Stimulated activated CD8-positive, alpha-beta memory T cell treated with anti-CD3 and anti-CD28 coated beads, Interleukin-15, amount 100 ng/mL, for 1 hour (primary cell): ENCODE measurements at places on chromosomes 1 and 21.

DNA sequence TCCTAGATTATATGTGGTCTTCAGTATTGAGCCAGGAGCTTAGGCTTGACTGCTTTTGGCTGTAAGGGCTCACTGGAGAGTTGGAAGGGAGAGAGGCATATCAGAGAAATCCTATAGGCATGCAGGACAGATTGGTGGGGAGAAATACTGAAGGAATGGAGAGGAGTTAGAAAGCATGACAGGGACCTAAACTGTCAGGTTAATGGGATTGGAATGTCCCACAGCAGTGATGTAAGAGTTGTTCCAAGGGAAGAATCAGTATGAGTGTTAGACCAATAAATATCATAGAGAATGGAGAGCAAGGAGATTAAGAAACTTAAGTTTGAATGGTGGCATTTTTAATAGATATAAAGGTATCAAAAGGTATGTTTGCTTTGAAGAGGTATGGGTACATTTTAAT, 39.7 kb downstream of the SLC35A3 start:
- DNase-seq: no peak

DNA sequence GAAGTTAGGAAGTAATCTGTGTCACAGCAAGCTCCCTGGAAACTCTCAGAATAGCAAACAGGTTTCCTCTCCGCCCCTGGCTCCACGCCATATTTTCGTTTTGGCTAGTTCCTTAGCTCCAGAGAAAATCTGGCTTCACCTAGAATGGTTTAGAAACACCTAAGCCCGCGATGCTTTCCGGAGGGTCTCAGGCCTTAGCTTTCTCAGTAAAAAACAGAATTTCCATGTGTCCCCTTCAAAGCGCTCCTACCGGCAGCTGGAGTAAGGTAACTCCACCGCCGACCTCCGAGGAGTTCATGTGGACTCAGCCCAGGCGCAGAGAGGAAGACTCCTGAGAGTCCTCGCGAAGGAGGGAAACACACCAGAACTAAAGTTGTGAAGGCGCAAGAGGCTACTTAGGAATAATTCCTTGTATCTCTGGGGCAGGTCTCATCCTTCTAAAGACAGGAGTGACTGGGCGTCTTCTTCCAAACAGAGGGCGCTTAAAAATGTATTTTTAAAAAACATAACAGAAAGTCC, 406 bp downstream of the KIAA0040 start:
- no peak for DNase-seq

GRCh38 chr1:9449110-9449627, 90.1 kb upstream of the SLC25A33 start:
- no peak for DNase-seq

GRCh38 chr1:180424848-180425457, 77.4 kb downstream of the ACBD6 start:
- no peak for DNase-seq

DNA sequence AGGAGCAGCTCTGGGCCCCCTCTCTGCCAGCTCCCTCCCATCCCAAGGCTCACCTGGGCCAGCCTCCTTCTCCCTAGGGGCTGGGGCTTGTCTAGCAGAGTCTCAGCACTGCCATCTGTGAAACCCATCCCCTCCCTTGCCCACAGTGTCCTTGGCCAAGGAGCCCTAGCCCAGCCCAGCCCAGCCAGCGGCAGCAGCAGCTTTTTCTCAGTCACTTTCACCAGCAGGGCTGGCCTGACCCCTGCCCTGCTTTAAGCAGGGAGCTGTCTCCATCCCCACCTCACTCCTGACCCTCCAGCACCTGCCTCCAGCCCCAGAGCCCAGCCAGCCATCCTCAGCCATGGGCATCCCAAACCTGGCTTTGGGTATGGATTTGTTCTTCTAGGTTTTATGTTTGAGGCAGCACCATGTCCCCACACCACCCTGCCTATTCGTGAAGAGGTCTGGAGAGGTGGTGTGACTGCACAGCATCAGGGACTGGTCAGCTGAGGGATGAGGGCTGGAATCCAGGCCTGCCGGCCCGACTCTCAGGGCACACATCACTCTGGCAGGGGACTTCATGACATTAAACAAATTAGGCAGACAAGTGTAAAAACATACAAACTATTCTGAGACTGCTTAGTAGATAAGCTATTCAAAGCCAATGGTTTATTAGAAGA, 36.1 kb upstream of the ABCG1 start:
- DNase-seq: no peak

- no peak for DNase-seq
These were observed 42.0 kb upstream of the RGS2 start for GRCh38 chr1:192766876-192767275.

DNA sequence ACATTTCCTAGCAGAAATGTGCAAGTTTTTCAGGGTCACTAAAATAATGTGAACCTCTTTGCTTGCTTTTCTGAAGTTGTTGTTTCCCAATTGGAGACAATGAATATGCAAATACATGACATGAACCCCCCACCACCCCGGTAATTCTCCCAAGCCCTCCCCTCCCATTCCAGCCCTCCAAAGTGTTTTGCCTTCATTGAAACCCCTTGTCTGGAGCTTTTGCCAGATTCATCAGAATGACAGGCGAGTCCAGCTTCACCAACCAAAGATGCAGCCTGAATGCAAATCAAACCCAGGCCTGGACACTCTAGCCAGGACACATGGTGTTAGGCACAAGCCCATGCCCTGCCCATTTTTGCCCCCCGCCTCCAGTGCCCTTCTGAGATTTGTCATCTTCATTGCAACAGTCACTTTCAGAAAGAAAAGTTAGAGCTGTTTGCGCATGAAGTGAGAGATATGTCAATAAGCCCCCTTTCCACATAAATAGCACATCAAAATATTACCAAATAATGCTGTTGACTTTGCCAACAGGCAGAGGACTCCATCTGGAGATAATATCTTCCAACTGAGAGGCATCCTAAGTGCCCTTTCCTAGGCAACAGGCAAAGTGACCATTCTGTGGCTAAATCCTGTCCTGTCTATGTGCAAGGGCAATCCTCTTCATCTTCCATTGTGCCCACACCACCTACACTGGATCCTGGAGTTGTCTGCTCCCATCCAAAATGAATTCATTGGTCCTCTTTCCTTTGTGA, 145.6 kb upstream of the NFIA start:
- DNase-seq: no peak

- DNase-seq: no peak
These were observed 36.1 kb upstream of the TTC22 start for GRCh38 chr1:54837002-54837853.

DNA sequence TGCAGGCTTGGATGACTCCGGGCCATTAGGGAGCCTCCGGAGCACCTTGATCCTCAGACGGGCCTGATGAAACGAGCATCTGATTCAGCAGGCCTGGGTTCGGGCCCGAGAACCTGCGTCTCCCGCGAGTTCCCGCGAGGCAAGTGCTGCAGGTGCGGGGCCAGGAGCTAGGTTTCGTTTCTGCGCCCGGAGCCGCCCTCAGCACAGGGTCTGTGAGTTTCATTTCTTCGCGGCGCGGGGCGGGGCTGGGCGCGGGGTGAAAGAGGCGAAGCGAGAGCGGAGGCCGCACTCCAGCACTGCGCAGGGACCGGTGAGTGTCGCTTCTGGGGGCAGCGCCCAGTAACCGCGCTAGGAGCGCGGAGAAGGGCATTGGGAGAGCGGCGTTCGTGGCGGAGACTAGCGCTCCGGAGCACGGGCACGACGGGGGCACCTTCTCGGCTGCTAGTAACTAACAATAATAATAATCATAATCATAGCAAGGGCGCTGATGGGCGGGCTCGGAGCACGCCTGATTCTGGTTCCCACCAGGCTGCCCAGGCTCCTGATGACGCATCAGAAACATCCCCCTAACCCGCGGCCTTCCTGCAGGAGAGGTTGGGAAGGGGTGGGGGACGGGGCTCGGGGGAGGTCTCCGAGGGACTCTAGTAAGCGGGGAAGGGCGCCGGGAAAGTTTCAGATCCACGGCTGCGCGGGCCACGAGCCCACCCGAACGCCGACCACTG, at the start of gene MX1:
Gene MX1 (plus strand): TSS at position 286 of the 722 bp plus-strand sequence. CDS start 5,832 bp downstream, outside the sequence.
- peak; percentile 91 for DNase-seq

GRCh38 chr1:27135541-27136235, 19.2 kb downstream of the SLC9A1 start:
- no peak for DNase-seq

- no peak for DNase-seq
These were observed 235.6 kb downstream of the OMA1 start for GRCh38 chr1:58310881-58311280.

DNA sequence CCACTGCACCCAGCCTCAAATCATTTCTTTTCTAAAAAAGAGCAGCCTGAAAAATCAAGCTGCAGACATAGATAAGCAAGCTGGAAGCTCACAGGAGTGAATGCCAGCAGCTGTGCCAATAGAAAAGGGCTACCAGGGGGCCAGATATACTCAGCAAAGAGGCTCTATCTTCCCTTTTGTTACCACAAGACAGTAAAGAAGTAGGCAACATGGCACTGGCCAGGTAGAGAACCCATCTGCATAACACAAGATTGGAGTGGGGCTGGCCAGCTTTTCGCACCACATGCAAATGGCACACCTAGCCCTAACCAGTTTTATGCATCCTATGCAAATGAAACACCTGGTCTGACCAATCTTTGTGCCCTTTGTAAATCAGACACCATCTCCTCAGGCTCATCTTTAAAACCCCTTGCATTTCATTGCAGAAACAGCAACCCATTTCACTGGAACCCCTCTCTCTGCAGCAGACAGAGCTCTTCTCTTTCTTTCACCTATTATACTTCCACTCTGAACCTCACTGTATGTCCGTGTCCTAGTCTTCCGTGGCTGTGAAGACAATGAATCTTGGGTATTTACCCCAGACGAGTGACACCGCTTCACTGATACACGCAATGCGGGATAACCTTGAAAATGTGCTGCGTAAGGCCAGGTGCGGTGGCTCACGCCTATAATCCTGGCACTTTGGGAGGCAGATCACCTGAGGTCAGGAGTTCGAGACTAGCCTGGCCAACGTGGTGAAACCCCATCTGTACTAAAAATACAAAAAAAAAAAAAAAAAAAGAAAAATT, 15.1 kb downstream of the CASP9 start:
- no peak for DNase-seq

GRCh38 chr1:199422206-199422605, 605.3 kb upstream of the NR5A2 start:
- DNase-seq: no peak

GRCh38 chr1:227779685-227780084, 35.8 kb upstream of the PRSS38 start:
- no peak for DNase-seq

DNA sequence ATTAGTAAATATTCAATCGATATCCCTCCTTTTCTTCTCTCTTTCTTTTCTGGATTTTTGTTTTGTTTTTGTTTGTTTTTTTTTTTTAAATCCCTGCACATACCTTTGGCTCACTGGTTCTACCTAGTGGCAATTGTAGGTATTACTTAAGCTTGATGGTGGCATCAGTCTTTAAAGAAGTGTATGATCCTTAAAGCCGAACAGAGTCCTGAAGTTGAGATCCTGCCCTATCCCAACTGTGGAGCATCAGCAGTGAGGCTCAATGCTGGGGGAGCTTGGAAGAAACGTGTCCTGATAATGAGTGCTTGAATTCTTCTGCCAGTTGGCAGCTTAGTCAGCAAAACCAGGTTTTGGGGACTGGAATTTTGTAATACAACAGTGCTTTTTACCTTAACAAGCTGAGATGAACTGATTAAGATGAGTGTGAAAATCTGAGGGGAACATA, 60.8 kb downstream of the FASLG start:
- no peak for DNase-seq

- no peak for DNase-seq
These were observed 350.9 kb downstream of the ST6GALNAC3 start for GRCh38 chr1:76425201-76426145.

DNA sequence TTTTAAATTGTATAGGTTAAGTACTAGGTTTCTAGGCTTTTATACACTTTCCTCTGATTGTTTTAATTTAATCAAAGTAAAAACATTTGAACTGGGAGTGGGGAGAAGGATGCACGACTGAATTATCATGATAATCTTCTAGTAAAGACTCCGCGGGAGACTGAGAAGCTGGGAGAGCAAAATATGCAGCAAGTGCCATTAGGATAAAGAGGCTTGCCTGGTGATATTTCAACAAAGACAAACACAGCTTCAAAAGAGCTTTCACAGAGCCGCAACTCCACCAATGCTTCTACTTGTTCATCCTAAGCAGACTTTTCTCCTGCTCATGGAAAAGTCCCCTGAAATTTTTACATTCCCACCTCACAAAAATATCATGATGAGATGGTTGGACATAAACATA, 239.0 kb upstream of the PTBP2 start:
- no peak for DNase-seq

DNA sequence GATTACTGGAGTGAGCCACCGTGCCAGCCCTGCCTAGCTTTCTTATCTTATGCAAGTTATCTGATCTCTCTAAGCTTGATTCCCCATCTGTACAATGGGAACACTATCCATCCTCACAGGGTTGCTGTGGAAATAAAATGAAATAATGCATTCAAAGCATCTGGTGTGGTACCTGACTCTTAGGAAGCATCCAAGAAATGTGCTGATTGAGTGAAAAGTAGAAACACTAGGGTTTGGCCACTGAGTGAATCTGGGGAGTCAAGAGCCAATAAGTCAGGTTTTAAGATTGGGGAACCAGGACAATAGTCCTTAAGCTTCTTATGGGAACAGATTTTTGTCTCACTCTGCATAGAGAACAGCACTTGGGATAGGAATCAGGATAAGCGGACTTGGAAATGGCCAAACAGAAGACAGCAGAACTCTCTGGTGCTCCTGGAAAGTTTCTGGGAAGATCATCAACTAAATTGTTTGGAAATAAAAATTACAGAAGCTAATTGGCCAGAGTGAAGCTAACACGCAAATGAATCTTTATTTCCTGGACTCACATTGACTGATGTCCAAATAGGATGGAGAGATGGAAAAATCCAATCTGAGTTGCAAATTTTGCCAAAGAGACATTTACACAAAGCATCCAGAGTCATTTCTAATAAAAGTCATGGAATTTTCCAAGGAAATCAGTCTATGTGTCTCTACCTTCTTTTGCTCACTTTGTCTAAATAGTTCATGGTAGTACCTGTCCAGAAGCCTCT, 3.3 kb downstream of the PAFAH2 start:
- no peak for DNase-seq

DNA sequence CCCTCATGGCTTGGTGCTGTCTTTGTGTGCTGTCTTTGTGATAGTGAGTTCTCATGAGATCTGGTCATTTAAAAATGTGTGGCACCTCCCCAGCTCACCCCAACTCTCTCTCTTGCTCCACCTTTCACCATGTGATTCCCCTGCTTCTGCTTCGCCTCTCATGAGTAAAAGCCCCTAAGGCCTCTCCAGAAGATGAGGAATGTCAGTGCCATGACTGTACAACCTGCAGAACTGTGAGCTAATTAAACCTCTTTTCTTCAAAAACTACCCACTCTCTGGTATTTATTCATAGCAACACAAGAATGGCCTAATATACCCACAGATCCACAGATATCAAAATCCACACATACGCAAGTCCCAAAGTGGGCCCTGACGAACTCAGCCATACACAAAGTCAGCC, 88.9 kb upstream of the PPP2R5A start:
- DNase-seq: no peak

- DNase-seq: no peak
These were observed 109.2 kb upstream of the NR5A2 start for GRCh38 chr1:199918196-199918769.

GRCh38 chr1:165891111-165891860, 63.9 kb downstream of the UCK2 start:
- no peak for DNase-seq

- DNase-seq: no peak
These were observed 4.5 kb upstream of the TOR3A start for GRCh38 chr1:179077396-179077795.

GRCh38 chr1:234670967-234671626, 61.1 kb upstream of the IRF2BP2 start:
- no peak for DNase-seq

GRCh38 chr1:186577633-186578032, 102.6 kb downstream of the PTGS2 start:
- DNase-seq: no peak

GRCh38 chr1:90176530-90176929, 181.6 kb downstream of the ZNF326 start:
- no peak for DNase-seq
